Anterior cingulate cortex (tissue), 58 donors: ENCODE measurements at places on chromosomes 3 and 15.

GRCh38 chr3:180416111-180416594 lies 185.8 kb upstream of the TTC14 start:
- DNase-seq = no peak

- DNase-seq = no peak
These were observed 63.9 kb downstream of the IQSEC1 start for GRCh38 chr3:13009132-13009945.

GRCh38 chr3:150082898-150083654 lies 112.4 kb upstream of the PFN2 start:
- DNase-seq = no peak

GRCh38 chr3:31369637-31370379 lies 162.9 kb upstream of the STT3B start:
- DNase-seq = no peak

GRCh38 chr3:11274566-11275142 lies 2.5 kb downstream of the ATG7 start:
- DNase-seq = no peak

- DNase-seq = no peak
These were observed 171.4 kb downstream of the CNTN3 start for GRCh38 chr3:74443102-74443501.

- DNase-seq = no peak
These were observed 64.7 kb downstream of the ITGA11 start for GRCh38 chr15:68367226-68367625.

DNA sequence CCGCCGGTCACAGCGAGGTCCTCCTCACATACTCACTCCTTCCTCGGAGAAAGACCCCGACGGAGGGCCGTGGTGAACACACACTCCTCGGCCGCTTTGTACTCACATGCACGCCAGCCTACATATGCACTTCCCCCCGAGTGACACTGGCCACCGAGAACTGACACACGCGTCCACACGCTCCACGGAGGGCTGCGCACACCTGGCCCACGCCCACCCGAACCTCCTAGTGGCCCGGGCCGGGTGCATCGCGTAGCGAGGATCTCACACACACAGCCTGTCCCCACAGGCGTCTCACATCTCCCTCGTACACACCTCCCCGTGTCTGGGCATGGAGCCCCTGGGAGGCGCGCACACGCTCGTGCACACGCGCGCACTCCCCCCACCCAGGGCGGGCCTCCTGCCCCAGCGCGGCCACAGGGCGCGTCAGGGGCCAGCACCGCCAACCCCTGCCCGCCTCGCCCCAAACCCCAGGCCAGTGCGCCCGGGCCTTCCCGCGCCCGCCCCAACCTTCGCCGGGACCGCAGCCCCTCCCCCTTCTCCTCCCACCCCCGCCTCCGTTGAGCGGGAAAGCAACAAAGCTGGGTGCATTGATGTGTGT lies 411 bp upstream of the C3orf70 start:
- peak; percentile 48 for DNase-seq

GRCh38 chr15:71659730-71660067 lies 150.7 kb upstream of the NR2E3 start:
- no peak for DNase-seq

DNA sequence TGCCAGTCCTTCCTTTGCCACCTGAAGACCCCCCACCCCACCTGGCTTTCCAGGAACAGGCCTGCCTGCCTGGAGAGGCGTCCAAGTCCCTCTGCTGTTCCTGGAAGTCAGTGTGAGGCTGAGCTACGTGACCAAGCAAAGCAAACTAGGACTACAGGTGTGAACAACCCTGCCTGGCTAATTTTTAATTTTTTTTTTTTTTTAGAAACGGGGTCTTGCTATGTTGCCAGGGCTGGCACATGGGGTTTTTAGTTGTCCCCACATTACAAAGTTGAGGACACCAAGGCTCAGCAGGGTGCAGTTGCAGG lies 17.4 kb downstream of the HEMK1 start:
- no peak for DNase-seq

DNA sequence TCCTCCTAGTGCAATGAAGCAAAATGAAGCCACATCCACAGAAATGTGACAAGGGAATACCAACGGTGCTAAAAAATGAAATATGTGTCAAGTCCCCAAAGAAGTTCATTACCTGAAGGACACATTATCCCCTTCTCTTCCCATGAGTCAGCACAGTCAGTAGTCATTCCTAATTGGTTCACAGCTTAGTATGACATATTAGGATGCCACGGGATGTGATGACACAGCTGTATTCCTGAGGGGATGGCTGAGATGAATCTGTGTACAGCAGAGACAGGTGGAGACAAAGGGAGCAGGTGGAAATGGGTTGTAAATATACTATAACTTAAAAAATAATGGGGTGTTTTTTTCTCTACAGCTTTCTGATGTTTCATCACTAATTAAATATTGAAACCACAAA lies 273.4 kb downstream of the ARRDC4 start:
- DNase-seq = no peak

DNA sequence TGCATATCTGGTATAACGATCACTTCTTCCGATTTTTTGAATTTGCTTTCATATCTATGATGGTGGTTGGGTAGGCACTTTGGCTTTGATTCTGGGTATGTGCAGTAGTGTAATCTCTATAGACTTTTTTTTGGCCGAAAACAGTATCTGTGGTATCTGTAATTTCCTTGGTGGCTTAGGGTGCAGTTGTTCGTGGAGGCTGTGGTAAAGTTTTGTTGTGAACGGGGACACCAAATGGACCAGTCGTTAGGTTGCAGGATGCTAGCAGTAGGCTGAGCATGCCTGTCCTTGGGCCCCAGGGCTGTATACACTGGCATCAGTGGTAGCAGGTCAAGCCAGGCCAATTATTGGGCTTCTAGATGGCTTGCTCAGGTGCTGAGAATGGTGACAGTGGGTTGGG lies 55.2 kb downstream of the CCDC66 start:
- no peak for DNase-seq

GRCh38 chr3:69665026-69665737 lies 74.1 kb upstream of the MITF start:
- no peak for DNase-seq

GRCh38 chr15:99755692-99756409 lies 22.6 kb upstream of the LYSMD4 start:
- DNase-seq = no peak

- no peak for DNase-seq
These were observed 31.0 kb downstream of the CTDSPL2 start for GRCh38 chr15:44458429-44458828.

DNA sequence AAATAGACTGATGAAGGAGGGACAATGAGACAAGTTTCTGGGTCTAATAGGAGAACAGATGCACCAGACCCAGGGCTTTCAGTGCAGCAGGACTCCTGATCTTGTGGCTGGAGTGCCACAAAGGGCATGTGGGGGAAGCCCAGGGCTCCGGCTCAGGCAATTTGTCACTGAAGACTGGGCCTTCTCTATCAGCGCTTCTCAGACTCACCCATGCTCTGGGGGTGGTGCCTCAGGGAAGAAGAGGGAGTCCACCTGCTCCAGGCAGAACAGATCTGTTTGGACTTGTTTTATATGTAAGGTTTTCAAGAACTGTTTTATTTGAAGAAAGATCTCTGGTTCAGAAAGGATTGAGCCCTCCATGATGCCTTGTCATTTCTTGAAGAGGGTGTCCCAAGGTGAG lies 112.4 kb upstream of the TLE3 start:
- no peak for DNase-seq

GRCh38 chr3:28122227-28122626 lies 119.2 kb upstream of the CMC1 start:
- no peak for DNase-seq

DNA sequence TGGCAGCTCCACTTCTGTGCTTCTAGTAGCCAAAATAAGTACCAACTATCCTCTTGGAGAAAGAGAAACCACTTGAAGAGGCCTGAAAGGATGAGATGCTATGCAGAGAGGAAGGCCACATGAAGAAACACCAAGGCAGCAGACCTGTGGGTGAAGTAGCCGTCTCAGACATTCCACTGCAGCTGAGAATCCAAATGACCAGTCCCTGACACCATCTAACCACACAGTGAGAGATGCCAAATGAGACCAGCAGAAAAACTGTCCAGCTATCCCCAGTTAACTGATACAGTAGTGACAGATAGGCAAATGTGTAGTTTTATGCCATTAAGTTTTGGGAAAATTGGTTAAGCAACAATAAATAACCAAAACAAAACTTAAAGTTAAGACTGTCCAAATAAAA lies 47.9 kb upstream of the ZSCAN2 start:
- no peak for DNase-seq

GRCh38 chr3:187739094-187739560 lies 6.1 kb downstream of the BCL6 start:
- DNase-seq = no peak

- no peak for DNase-seq
These were observed 755.0 kb downstream of the TBL1XR1 start for GRCh38 chr3:176442326-176442725.

- DNase-seq = peak; percentile 20
These were observed 332.1 kb downstream of the ARRDC4 start for GRCh38 chr15:98292442-98293240.

DNA sequence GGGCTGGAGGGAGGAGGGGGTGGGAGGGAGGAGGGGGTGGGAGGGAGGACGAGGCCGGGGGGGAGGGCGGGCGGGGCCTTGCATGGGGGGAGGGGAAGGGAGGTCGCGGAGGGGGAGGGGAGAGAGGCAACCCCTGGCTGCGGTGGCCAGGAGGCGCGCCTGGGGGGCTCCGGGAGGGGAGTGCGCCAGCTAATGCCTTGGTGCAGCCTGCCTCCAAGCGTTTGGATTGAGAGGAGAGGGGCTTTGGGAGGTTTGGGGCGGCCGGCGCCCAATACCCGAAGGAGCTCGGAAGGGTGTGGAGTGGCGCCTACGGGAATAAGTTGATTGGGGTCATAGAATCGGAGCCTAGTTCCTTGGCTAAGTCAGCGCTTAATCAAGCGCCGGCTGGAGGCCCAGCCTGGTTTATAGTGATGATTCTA lies 557 bp downstream of the TFG start:
- no peak for DNase-seq

- DNase-seq = peak; percentile 42
These were observed 8.4 kb downstream of the CSK start for GRCh38 chr15:74790080-74790916.

GRCh38 chr15:28109626-28110455 lies 10.7 kb upstream of the OCA2 start:
- no peak for DNase-seq

DNA sequence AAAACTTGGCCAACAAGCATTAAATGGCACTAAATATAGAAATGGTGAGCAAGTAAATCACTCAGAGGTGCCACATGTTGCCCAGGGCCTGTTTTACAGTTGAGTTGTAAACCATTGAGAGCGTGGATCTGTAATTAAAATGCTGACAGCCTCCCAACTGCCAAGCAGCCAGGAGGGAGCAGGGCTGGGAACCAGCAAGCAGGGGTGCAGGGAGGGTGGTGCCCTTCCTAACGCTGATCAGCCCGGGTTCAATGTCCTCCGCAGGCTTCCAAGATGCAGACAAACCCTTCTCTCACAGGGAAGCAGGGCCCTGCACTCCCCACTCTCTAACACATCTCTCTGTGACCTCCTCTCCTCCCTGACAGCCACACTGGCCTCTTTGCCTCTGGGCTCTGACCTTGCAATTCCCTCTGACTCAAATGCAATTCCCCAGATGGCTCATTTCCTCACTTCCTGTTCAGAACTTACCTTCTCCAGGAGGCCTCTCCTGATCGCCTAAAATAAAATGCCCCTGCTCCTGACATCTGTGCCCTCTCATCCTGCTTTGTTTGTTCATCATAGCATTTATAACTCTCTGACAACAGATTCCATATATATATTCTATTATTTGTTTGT lies 40.0 kb downstream of the WNT7A start:
- DNase-seq = no peak

DNA sequence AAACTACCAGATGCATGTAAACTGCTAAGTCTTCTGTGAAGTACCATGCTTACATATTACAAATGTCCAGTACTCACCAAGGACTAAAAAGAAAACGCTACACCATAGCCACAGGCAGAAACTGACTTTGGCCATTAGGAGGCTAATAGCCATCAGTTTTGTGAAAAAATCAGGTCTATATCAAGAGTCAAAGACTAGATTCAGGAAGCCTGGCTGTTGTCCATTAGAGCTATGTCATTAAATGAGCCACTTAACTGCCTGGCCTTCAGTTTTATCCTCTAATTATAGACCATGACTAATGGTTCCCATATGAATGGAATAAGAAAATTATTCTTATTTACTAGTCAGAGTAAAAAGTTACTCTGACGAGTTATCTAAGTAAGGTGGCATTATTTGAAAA lies 144.1 kb downstream of the VPS13C start:
- DNase-seq = no peak

DNA sequence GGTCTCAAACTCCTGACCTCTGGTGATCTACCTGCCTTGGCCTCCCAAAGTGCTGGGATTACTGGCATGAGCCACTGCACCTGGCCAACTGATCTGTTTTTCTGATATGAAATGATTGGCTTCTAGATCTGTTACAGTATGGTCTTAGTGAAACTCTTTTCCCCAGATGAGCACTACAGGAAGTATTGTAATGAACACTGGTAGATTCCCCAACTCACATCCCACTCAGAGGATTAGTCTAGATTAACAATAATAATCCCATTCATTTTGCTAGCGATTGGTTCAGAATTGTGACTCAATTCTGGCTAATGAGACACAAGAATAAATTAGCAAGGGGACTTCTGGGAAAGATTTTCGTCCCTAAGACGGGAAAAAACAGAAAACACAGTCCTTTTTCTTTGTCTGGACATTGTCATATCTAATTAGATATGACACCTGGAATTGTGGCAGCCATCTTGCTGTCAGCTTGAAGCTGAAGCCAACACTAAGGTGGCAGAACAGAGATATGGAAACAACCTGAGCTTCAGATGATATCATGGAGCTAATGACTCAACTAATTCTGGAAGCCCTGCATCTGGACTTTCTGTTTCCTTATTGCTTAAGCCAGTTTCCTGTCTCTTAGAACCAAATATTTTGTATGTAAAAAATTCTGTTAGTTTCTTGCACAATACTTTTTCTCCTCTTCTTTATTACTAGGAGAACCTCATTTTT lies 17.4 kb upstream of the NPTN start:
- DNase-seq = no peak

DNA sequence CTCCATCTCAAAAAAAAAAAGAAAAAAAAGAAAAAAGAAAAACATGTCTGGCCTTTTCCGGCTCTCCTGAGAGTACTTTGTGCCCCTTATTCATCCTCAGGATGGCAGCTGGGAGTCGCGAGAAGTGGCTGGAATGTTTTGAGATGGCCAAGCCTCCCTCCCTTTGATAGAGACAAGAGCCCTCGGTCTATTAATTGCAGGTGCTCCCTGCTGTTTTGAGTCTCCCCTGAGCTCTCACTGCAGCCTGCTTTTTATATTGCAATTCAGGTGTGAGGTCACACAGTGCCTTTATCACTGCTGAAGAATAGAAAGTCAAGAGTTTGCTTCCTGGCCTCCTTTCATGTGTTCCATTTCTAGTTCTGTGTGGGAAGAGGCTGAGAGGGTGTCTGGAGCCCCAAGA lies 10.9 kb downstream of the CA12 start:
- no peak for DNase-seq

- no peak for DNase-seq
These were observed 61.5 kb downstream of the CGGBP1 start for GRCh38 chr3:87997298-87997697.

DNA sequence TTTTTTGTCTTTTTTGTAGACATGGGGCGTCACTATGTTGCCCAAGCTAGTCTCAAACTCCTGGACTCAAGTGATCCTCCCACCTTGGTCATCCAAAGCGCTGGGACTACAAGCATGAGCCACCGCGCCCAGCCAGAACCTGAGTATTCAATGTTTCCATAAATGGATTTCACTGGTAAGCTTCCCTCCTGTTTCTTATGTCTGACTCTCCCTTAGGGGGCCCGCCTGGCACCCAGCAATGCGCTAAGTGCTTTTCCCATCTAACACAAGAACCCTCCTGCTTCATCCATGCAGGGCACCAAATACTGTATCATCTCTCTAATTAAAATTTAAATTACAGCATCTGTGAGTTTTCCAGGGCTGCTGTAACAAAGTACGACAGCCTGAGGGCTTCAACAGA lies 44.9 kb downstream of the KLF15 start:
- no peak for DNase-seq
